Glutamatergic neuron (in vitro differentiated cells): ENCODE measurements at places on chromosomes 3 and 15.
A peak's percentile ranks its signal among the peaks of the same experiment; 100 is the strongest.

DNA sequence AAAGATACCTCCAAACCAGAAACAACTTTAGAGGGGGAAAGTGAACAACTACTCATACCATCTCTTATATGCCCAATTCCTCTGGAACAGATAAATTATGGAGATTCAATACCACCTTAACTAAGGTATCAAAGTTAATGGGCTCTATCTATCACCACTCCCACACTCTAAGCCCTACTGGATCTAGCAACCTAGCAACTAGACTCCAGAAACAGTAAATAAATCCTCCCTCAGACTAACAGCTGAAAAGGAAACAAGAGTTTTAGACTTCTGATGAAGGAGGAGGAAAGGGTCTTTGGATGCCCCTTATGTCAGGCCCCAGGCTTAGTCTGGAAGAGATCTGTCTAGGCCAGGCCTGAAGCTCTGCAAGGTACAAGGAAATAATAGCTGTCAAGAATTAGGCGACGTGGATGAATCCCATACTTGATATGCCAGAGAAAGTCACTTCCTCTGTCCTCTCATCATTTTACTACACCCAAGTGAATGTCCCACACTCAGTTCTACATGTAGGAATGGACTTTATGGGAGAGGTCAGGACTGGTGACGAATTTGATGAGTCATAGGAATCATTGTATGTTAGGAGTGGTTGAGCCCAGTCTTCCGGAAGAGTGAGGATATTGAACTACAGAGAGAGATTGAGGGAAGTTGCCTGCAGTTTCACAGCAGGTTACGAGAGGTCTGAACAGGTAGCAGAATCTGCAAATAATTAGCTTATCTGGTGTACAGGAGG, 113.8 kb downstream of the AKAP13 start:
- DNase-seq: no peak

GRCh38 chr3:111662907-111663306, 67.8 kb upstream of the ZBED2 start:
- no peak for DNase-seq

- DNase-seq: no peak
These were observed 9.6 kb upstream of the BTLA start for GRCh38 chr3:112508860-112509259.

- no peak for DNase-seq
These were observed 43.7 kb downstream of the SLC12A8 start for GRCh38 chr3:125168711-125169393.

DNA sequence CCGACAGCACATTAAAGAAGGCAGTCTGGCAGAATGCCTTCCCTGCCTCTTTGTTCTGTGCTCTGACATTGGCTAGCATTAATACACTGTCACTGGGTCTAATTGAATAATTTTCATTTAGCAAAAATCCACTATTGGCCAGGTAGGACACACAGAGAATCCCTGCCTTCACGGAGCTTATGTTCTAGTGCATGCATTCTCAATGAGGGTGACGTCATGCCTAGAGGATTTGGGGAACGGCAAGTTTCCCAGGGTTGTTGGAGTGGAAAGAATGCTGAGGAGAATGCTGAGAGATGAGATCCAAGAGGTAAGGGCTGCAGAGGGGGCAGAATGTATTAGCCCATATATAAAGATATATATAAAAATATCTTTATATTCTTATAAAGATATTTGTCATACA, 284.7 kb downstream of the ERC2 start:
- DNase-seq: no peak

GRCh38 chr3:39183211-39184080, 8.9 kb downstream of the XIRP1 start:
- peak; percentile 47 for DNase-seq

DNA sequence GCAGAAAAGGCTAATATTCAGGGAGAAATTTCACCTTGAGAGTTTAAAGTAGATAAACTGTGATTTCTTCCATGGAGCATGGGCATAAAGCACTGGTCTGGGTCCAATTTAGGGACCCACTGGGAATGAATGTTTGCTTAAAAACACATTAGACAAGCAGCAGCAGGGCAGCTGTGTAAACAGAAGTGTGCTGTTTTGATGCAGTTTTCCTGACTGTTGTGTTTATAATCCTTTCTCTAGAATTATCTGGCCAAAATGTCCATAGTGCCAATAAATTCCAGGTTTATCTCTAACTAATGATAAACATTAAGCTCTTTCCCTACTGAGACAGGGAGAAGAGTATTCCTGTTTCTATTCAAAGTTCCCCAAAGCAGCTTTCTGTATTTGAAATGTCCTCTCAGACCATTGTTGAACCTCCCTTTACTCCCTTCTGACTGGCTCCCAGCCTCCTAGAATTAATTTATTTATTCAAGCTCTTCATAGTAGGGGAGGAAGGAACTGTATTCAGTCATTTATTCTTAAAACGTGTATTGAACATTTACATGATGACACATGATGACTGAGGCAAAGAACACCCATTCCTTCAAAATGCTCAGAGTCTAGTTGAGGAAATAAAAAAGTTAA, 7.0 kb upstream of the TM4SF18 start:
- no peak for DNase-seq

DNA sequence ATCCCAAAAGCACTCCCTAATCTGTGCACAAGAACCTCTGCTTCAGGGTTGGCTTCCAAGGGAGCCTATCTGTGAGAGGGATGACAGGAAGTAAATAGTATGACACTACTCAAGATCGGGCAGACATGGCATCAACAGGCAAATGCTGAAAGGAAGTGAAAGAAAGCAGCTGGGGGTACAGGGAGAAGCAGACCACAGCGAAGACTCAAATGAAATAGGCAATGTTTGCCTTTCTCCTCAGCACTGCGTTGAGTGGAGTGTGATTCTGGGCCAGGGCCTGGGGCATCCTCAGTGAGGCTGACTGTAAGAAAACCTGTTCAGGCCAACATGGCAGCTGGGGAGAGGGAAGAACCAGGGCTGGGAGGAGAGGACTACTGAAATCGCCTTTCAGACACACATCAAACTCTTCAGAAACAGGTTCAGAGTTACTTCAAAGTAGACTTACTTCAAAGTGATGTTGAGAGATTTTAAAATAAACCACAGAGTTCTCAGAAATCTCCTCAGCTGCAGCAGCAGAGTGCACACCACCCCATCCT, 96.6 kb downstream of the SLC9A9 start:
- DNase-seq: no peak

DNA sequence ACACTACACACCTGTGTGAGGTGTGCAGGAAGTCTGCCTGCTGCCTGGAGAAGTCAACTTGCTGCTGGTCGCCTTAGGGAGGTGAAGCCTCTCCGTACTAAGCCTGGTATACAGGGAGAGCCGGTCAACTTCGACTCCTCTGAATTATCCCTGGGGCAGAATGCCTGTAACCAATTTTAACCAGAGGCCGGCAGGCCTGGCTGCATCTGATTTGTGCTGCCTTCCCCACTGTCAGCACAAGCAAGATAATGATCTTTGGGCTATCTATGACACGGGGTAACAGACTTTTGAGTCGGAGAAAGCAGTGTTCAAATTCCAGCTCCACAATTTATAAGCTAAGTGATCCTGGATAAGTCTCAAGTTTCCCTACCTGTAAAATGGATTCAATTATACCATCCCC, 42.3 kb downstream of the MAGEF1 start:
- no peak for DNase-seq

DNA sequence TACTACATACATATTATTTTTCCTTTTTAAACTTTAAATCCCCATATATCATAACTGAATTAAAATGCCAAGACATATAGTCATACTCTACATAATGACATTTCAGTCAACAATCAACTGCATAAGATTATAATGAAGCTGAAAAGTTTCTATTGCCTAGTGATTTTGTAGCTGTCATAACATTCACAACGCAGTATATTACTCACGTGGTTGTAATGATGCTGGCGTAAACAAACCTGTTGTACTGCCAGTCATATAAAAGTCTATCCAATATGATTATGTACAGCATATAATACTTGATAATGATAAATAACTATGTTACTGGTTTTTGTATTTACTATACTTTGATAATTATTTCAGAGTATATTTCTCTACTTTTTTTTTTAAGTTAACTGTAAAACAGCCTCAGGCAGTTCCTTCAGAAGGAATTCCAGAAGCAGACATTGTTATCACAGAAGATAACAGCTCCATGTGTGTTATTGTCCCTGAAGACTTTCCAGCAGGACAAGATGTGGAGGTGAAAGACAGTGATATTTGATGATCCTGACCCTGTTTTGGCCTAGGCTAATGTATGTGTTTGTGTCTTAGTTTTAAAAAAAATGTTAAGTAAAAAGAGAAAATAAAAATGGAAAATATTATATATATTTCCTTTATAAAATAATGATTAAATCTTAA, 443.4 kb upstream of the UBE2E2 start:
- no peak for DNase-seq

- DNase-seq: no peak
These were observed 187.7 kb downstream of the SATB1 start for GRCh38 chr3:18237251-18238005.

GRCh38 chr15:40038275-40038637, 725 bp downstream of the SRP14 start:
- DNase-seq: no peak

GRCh38 chr15:41281236-41281635, 50.2 kb downstream of the CHP1 start:
- DNase-seq: no peak

GRCh38 chr15:67188551-67189218, 65.8 kb downstream of the AAGAB start:
- DNase-seq: no peak

GRCh38 chr3:65048151-65048550, 360.4 kb upstream of the ADAMTS9 start:
- DNase-seq: no peak

DNA sequence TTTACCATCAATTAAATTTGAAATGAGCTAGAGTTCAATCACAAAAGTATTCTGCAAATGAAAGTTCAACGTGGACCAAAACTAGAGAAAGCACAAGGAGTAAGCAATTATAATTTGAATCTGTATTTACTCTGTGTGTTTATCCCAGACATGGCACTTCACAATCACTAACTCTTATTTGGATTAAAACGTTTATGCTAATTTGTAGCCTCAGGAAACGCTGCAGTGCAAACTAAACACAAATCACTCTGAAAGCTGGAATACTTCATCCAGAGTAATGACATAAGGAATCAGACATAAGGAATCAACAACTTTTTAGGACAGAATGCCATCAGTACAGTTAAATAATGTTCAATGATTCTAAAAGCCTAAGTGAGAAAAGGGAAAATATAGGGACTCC, 18.5 kb downstream of the CEP152 start:
- no peak for DNase-seq

GRCh38 chr15:81504170-81504905, 130.3 kb upstream of the TMC3 start:
- DNase-seq: no peak

- no peak for DNase-seq
These were observed 102.5 kb downstream of the RPLP1 start for GRCh38 chr15:69555080-69555479.

- no peak for DNase-seq
These were observed 193.9 kb upstream of the UBE2E1 start for GRCh38 chr3:23611737-23612295.

DNA sequence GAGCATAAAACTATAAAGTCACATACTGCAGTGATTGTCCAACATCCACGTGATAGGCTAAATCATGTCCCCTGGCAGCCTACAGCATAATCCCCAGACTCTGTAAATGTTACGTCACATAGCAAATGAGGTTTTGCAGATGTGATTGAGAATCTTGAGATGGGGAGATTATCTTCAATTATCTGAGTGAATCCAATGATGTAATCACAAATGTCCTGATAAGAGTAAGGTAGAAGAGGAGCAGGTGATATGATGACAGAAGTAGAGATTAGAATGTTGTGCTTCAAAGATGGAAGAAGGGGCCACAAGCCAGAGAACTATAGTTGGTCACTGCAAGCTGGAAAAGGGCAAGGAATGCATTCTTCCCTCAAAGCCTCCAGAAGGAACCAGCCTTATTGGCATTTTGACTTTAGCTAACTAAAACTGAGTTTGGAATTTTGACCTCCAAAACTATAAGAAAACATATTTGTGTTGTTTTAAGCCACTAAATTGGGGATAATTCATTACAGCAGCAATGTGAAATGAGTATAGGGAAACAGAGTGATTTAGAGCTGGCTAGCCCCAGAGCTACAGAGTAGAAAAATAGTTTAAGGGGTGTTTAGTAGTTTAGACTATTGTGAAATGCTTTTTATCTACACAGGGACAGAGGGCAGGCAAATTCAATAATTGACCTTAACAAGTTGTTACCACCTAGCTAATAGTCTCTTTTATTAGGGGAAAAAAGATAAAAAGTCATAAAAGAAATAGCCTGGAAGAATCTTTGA, 15.2 kb downstream of the SLC2A2 start:
- DNase-seq: no peak

- DNase-seq: no peak
These were observed 238.5 kb upstream of the KCNMB2 start for GRCh38 chr3:178297740-178298139.

DNA sequence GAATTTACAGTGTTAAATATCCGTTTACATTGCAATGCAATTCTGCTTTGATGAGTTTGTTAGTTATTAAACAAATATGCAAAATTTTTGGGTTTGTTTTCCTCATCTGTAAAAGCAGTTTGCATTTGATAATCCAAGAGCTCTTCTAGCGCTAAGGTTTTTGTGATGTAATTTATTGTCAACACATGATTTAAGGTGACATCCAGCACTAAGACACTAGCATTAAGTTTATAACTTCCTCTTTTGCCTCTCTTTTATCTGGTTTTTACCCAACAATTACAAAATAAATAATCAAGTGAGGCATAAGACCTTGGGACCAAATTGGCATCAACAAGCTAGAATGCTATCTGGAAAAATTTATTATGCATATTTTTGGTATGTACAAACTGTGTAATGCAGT, 969 bp upstream of the DNAJC19 start:
- DNase-seq: no peak

DNA sequence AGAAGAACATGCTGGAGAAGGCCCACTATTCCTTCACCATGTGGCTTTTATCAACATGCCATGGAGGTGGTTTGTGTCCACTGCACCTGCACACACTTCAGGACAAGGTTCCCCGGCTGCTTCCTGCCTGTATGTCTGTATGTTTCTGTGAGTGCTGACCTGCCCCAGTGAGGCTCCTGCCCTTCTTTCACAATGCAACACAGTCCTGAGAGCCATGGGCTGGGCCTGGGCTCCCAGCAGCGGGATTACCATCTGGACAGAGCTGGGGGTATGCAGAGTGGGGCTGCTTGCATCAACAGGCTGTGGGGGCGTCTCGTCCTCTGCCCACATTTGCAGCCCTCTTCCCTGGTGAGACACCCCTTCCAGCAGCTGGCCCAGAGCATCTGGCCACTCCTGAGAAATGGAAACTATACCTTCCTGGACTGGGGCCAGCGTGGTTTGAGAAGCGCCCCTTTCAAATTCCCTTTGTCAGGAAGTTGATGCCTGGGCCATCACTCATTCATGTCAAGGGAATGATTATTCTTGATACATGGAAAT, 29.3 kb upstream of the C15orf39 start:
- DNase-seq: no peak

- DNase-seq: no peak
These were observed 30.2 kb downstream of the ZBTB11 start for GRCh38 chr3:101646726-101647125.

DNA sequence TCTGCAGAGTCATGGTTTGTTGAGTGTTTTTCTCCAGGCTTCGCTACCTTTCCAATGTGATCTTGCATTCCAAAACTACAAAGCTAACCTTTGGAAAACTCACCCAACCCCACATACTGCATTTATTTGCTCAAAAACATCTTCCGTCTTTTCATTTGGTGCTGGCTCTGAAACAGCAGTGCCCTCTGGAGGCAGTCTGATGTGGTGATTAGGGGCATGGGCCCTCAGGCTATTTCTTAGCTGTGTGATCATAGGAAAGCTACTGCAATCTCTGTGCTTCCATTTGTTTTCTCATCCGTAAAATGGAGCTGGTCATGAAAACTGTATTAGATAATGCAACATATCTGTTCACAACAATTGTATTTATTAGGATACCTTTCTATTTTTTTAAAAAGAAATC, 47.0 kb downstream of the MTHFS start:
- peak; percentile 68 for DNase-seq
